H1 (cell line): ENCODE measurements at places on chromosomes 5 and 9.

- no peak overlapping the region for H3K27ac ChIP-seq
- H3K36me3 ChIP-seq = peaks cover 14% of the 10 kb centered on the region
- H3K4me1 ChIP-seq = peaks cover 5% of the 10 kb centered on the region; the same call in 1 of the 2 replicates
- H3K4me3 ChIP-seq = no peak overlapping the region
These were observed 41.0 kb downstream of the PCDHGC5 start for GRCh38 chr5:141529873-141530272.

- no peaks in the 10 kb centered on the region for H3K4me1 ChIP-seq
- no peak overlapping the region for H3K27ac ChIP-seq
- DNase-seq = no peak
- H3K27me3 ChIP-seq = no peaks in the 10 kb centered on the region
- peaks cover 53% of the 10 kb centered on the region for H3K36me3 ChIP-seq
These were observed 42.4 kb downstream of the NDST1 start for GRCh38 chr5:150550286-150550685.

GRCh38 chr9:107883496-107884124 lies 394.0 kb upstream of the KLF4 start:
- no peaks in the 10 kb centered on the region for H3K4me1 ChIP-seq
- no peak overlapping the region for H3K27ac ChIP-seq
- H3K4me3 ChIP-seq = no peak overlapping the region
- no peak for DNase-seq

- no peaks in the 10 kb centered on the region for H3K4me1 ChIP-seq
- DNase-seq = no peak
- no peak overlapping the region for H3K4me3 ChIP-seq
- no peak overlapping the region for H3K27ac ChIP-seq
- no peaks in the 10 kb centered on the region for H3K27me3 ChIP-seq
- H3K36me3 ChIP-seq = no peaks in the 10 kb centered on the region; the same call in 1 of the 2 replicates
These were observed 34.2 kb upstream of the IL7R start for GRCh38 chr5:35822511-35822910.

GRCh38 chr9:69385581-69386033 lies 60.6 kb downstream of the ENTREP1 start:
- peaks cover 14% of the 10 kb centered on the region for H3K36me3 ChIP-seq
- no peaks in the 10 kb centered on the region for H3K4me1 ChIP-seq
- DNase-seq = no peak
- H3K27ac ChIP-seq = no peak overlapping the region
- no peaks in the 10 kb centered on the region for H3K27me3 ChIP-seq

- no peaks in the 10 kb centered on the region for H3K27me3 ChIP-seq
- no peaks in the 10 kb centered on the region for H3K36me3 ChIP-seq
- H3K27ac ChIP-seq = no peak overlapping the region
These were observed 47.0 kb downstream of the CRB2 start for GRCh38 chr9:123402981-123403509.

- H3K27me3 ChIP-seq = no peaks in the 10 kb centered on the region
- DNase-seq = no peak
- H3K4me1 ChIP-seq = no peaks in the 10 kb centered on the region
These were observed 316.1 kb downstream of the PSAT1 start for GRCh38 chr9:78613006-78613405.

GRCh38 chr9:76419782-76420380 lies 25.7 kb upstream of the RFK start:
- H3K36me3 ChIP-seq = no peaks in the 10 kb centered on the region
- H3K4me1 ChIP-seq = peaks cover 6% of the 10 kb centered on the region
- peak; percentile 35 for DNase-seq
- no peak overlapping the region for H3K27ac ChIP-seq
- H3K4me3 ChIP-seq = no peak overlapping the region

GRCh38 chr9:136197930-136198604 lies 6.9 kb downstream of the LHX3 start:
- peaks cover 100% of the 10 kb centered on the region for H3K27me3 ChIP-seq
- no peak for DNase-seq
- H3K4me3 ChIP-seq = 0 out of 2 replicates have a peak overlapping the region, but pooled peaks have one; percentile 13
- no peak overlapping the region for H3K27ac ChIP-seq
- H3K4me1 ChIP-seq = peaks cover 3% of the 10 kb centered on the region

DNA sequence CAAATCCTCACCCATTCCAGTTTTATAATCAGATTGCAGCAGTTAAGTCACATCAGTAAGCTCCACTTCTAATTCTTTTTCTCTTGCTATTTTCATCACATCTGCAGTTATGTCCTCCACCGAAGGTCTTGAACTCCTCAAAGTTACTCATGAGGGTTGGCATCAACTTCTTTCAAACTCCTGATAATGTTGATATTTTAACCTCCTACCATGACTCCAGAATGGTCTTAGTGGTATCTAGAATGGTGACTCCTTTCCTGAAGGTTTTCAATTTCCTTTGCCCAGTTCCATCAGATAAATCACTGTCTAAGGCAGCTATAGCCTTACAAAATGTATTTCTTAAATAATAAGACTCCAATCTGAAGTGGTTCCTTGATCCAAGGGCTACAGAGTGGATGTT lies 53.8 kb upstream of the EDIL3 start:
- H3K36me3 ChIP-seq = no peaks in the 10 kb centered on the region
- no peak overlapping the region for H3K4me3 ChIP-seq

- no peaks in the 10 kb centered on the region for H3K27me3 ChIP-seq
- no peak for DNase-seq
- peaks cover 20% of the 10 kb centered on the region for H3K4me1 ChIP-seq
- H3K4me3 ChIP-seq = no peak overlapping the region
- H3K36me3 ChIP-seq = no peaks in the 10 kb centered on the region
These were observed 219.8 kb downstream of the SLIT3 start for GRCh38 chr5:169081000-169081724.

DNA sequence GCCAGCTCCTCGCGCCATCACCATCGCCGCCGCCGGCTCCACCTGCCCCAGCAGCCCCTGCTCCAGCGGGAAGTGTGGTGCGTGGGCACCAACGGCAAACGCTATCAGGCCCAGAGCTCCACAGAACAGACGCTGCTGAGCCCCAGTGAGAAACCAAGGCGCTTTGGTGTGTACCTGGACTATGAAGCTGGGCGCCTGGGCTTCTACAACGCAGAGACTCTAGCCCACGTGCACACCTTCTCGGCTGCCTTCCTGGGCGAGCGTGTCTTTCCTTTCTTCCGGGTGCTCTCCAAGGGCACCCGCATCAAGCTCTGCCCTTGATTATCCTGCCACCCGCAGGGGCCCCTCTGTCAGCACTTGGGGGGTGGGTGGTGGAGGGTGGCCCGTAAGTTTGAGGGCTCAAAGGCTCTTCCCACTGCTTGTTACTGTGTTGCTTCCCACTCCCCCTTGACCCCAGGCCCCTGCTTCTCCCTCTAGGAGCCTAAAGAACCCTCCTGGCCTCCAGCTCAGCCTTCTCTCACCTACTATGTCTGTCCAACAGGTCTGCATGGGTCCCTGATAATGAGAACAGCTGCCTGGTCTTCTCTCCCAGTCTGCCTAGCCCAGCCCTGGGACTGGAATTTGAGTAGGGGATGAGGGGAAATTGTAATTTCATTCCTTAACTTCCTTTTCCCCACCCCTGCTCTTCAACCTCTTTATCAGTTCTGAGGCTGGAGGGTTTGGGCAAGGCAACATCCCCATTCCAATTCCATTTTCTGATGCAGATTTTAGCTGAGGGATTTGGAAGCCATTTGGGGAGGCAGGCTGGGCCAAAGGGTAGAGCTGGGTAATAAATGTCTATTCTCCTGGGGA lies 9.0 kb downstream of the RACK1 start:
- peaks cover 35% of the 10 kb centered on the region for H3K36me3 ChIP-seq
- H3K4me1 ChIP-seq = no peaks in the 10 kb centered on the region; the same call in 1 of the 2 replicates
- H3K27ac ChIP-seq = no peak overlapping the region; the same call in 1 of the 2 replicates
- no peak for DNase-seq
- no peak overlapping the region for H3K4me3 ChIP-seq
- H3K27me3 ChIP-seq = no peaks in the 10 kb centered on the region

DNA sequence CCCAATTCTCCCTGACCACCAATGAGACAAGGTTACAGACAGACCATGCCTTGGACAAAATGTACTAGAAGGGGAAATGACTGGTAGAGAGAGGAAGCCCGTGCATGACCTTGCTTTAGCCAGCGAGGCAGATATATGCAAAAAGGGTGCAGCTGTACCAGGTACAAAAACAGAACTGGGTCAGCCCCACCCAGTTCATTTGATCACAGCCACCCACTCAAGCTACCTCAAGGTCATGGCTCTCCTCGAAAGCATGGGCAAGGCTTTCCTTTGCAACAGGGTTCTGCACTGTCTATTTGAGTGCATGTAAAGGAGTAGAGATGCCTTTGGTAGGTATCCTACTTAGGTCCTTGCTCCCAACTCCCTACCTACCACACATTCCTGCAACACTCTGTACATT lies 33.3 kb downstream of the TLE1 start:
- no peaks in the 10 kb centered on the region; the same call in 1 of the 2 replicates for H3K4me1 ChIP-seq
- no peak overlapping the region for H3K27ac ChIP-seq
- H3K4me3 ChIP-seq = no peak overlapping the region
- H3K36me3 ChIP-seq = peaks cover 8% of the 10 kb centered on the region
- no peaks in the 10 kb centered on the region for H3K27me3 ChIP-seq
- DNase-seq = no peak

- H3K27me3 ChIP-seq = no peaks in the 10 kb centered on the region
- no peaks in the 10 kb centered on the region for H3K36me3 ChIP-seq
- H3K4me1 ChIP-seq = no peaks in the 10 kb centered on the region
These were observed 169.1 kb downstream of the DMRT2 start for GRCh38 chr9:1219284-1219683.

DNA sequence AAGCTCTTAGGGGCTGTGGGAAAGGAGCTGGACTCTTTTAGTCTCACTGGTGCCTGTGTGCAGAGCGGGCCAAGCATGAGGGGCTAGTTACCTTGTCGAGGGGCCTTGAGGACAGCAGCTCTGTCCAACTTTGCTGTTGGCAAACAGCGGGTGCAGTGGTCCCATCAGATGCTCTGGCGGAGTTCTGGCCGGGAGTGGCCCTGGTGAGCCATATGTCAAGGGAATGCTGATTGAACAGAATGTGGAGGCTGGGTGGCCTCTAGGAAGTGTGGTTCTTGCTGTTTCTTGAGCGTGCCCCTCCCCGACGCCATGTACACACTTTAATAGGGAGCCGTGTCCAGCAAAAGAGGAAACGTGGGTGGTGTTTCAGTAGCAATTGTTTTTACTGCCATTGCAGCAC lies 3.6 kb upstream of the ADAMTS2 start:
- no peak overlapping the region for H3K4me3 ChIP-seq
- H3K27ac ChIP-seq = no peak overlapping the region
- no peaks in the 10 kb centered on the region for H3K36me3 ChIP-seq
- H3K4me1 ChIP-seq = peaks cover 6% of the 10 kb centered on the region
- peaks cover 34% of the 10 kb centered on the region for H3K27me3 ChIP-seq
- no peak for DNase-seq

GRCh38 chr9:134222018-134222573 lies 57.7 kb upstream of the RNU6ATAC start:
- no peak overlapping the region for H3K4me3 ChIP-seq
- no peaks in the 10 kb centered on the region for H3K27me3 ChIP-seq
- no peaks in the 10 kb centered on the region for H3K36me3 ChIP-seq
- H3K4me1 ChIP-seq = no peaks in the 10 kb centered on the region; the same call in 1 of the 2 replicates
- no peak for DNase-seq

DNA sequence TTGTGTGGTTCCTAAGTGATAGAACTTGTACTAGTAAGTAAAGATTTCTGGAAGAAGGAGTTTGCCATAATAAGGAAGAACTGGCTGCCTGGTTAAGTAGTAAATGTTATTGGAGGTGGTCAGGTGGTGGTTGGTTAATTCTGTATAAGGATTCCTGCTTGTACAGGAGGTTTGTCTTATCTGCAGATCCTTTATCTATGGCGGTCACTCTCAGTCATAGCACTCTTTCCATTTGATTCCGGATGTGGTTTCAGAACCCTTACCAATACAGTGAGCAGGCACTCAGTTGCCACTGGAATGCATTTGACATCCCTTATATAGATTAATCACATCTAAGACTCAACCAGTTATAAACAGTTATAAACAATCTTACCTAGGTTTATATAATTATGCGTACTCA lies 50.3 kb downstream of the RAD50 start:
- no peak overlapping the region for H3K4me3 ChIP-seq
- DNase-seq = no peak
- H3K4me1 ChIP-seq = no peaks in the 10 kb centered on the region
- peaks cover 57% of the 10 kb centered on the region for H3K36me3 ChIP-seq
- no peaks in the 10 kb centered on the region for H3K27me3 ChIP-seq

GRCh38 chr5:14396737-14397136 lies 184.9 kb upstream of the OTULINL start:
- H3K4me3 ChIP-seq = no peak overlapping the region
- no peak for DNase-seq
- no peak overlapping the region for H3K27ac ChIP-seq
- peaks cover 48% of the 10 kb centered on the region for H3K36me3 ChIP-seq
- no peaks in the 10 kb centered on the region for H3K27me3 ChIP-seq
- H3K4me1 ChIP-seq = no peaks in the 10 kb centered on the region

GRCh38 chr5:132476876-132477781 lies 13.4 kb downstream of the IRF1 start:
- DNase-seq = no peak
- H3K27me3 ChIP-seq = no peaks in the 10 kb centered on the region
- H3K27ac ChIP-seq = no peak overlapping the region

- no peaks in the 10 kb centered on the region for H3K4me1 ChIP-seq
- no peaks in the 10 kb centered on the region for H3K27me3 ChIP-seq
- no peak overlapping the region for H3K4me3 ChIP-seq
- no peaks in the 10 kb centered on the region for H3K36me3 ChIP-seq
- no peak overlapping the region for H3K27ac ChIP-seq
These were observed 88.5 kb upstream of the SPDL1 start for GRCh38 chr5:169494941-169495548.

GRCh38 chr9:87275047-87275725 lies 222.5 kb upstream of the DAPK1 start:
- no peaks in the 10 kb centered on the region for H3K36me3 ChIP-seq
- H3K27ac ChIP-seq = no peak overlapping the region
- no peak overlapping the region for H3K4me3 ChIP-seq
- no peaks in the 10 kb centered on the region for H3K27me3 ChIP-seq

DNA sequence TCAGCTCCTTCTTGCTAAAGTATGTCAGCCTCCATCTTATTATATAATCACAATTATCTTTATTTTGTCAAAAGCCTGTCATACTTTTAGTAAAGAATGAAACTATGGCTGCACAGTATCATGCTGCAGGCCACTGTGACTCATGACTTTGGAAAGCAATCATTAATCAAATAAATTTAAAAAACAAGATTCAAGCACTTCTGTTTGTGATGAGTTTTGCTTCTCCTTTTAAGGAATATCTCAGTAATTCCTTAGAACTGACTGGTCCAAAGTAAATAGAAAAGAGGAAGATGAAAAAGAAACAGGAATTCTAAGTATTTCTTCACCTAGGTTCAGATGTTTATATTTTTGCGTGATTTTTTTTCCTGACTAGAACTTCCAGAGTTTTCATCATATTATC lies 83.1 kb downstream of the EDIL3 start:
- no peaks in the 10 kb centered on the region for H3K4me1 ChIP-seq
- H3K27me3 ChIP-seq = no peaks in the 10 kb centered on the region
- no peak for DNase-seq
- H3K4me3 ChIP-seq = no peak overlapping the region

- 0 out of 2 replicates have a peak, but pooled peaks cover 4% of the 10 kb centered on the region for H3K4me1 ChIP-seq
- no peak for DNase-seq
- H3K36me3 ChIP-seq = no peaks in the 10 kb centered on the region
- no peak overlapping the region for H3K27ac ChIP-seq
- no peak overlapping the region for H3K4me3 ChIP-seq
These were observed 99.3 kb downstream of the ANGPTL2 start for GRCh38 chr9:127022913-127023660.
